ENCODE measurements at places on chromosomes 2 and 18.

GRCh38 chr2:45769056-45769455 is 117.6 kb downstream of the PRKCE start:
- DNase-seq, result no peak

GRCh38 chr2:195535911-195536522 is 121.0 kb upstream of the SLC39A10 start:
- DNase-seq, result peak; percentile 78

DNA sequence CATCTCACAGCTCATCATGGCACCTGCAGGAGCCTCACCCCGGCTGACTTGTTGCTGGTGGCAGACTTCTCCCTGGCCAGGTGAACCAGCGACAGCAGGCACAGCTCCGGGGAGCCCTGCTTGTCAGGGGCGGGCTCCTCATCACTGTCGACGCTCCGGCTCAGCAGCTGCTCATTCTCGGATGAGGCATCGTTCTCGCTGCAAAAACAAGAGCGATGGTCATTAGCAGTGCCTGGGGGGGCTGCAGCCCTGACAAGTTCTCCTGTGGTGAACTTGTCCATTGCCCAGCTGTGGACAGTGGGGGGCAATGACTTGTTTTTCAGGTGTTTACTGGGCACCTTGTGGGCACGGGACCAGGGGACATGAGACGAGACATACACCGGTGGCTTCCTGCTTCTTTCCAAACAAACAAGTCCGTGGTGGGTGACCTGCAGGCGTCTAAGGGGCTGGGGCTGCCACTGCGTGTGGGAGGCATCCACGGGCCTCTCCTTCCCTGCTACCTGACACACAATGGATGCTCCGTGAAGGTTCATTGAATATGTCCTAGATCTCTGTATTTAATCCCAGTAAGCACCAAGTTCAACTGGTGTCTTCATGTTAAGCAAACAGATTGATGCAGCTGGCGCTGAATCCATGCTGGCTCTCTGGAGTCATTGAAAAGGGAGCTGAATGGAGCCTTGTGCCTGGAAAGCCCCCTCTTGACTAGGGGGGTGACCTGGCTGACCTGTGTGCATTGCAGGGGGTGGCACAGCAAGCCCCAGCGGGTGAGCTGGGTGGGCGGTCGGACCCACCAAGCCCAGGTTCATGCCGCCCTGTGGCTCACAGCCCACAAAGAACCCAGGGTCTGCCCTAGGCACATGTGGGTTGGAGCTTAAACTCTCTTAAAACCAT is 81.0 kb downstream of the EDAR start:
- no peak for DNase-seq

- DNase-seq, result no peak
These were observed 130.8 kb downstream of the NCKAP5 start for GRCh38 chr2:133437492-133437891.

- no peak for DNase-seq
These were observed 42.6 kb downstream of the CYRIA start for GRCh38 chr2:16623031-16623430.

- no peak for DNase-seq
These were observed 64.7 kb upstream of the MGAT5 start for GRCh38 chr2:134189009-134189720.

GRCh38 chr2:237682151-237682550 is 54.8 kb downstream of the LRRFIP1 start:
- no peak for DNase-seq

- DNase-seq, result no peak
These were observed 79.5 kb upstream of the OTOF start for GRCh38 chr2:26557244-26557925.

DNA sequence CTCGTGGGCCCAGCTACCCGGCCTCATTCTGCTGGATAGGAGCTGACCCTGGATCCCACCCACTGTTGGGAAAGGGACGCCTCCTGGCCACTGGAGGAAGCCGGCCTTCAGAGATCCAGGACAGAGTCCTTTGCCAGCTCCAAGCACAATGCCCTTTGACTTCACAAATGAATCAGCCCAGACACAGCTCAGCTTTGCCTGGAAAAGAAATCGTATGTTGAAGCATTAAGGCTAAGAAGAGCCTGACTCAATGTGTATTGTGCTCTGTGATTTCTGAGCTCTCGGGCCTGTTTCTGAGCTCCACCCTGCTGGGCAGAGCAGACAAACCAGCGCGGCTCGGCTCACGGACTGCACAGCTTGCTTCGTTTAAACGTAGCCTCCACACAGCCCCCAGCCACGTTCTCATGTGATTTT is 162.9 kb upstream of the APCDD1 start:
- no peak for DNase-seq

DNA sequence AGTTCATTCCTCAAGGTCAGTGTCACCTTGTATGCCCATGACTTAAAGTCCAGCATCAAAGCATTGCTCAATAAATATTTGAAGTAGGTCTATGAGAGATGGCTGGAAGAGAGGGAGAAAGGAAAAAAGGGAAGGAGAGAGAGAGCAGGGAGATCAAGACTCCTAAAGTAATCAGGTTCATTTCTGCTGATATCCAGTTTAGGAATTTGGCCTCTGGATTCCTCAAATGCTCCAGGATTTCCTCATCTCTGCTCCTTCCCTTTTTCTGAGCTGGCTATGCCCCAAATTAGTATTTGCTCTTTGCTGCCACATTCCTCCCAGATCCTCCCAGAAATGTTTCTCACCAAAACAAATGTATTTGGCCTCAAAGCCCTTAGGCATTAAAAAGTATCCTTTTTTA is 739.4 kb upstream of the CHAC2 start:
- DNase-seq, result no peak

GRCh38 chr2:12725233-12726187 is 8.8 kb downstream of the TRIB2 start:
- no peak for DNase-seq

- no peak for DNase-seq
These were observed 779.7 kb upstream of the PKDCC start for GRCh38 chr2:41267929-41268659.

- no peak for DNase-seq
These were observed 48.2 kb upstream of the BIN1 start for GRCh38 chr2:127155028-127155581.

GRCh38 chr2:44455877-44456276 is 94.1 kb downstream of the CAMKMT start:
- no peak for DNase-seq

- no peak for DNase-seq
These were observed 527.5 kb downstream of the GALR1 start for GRCh38 chr18:77777163-77777562.

- no peak for DNase-seq
These were observed 50.1 kb downstream of the CD226 start for GRCh38 chr18:69897397-69898108.

- DNase-seq, result no peak
These were observed 178.1 kb downstream of the ACOXL start for GRCh38 chr2:110910423-110910822.

DNA sequence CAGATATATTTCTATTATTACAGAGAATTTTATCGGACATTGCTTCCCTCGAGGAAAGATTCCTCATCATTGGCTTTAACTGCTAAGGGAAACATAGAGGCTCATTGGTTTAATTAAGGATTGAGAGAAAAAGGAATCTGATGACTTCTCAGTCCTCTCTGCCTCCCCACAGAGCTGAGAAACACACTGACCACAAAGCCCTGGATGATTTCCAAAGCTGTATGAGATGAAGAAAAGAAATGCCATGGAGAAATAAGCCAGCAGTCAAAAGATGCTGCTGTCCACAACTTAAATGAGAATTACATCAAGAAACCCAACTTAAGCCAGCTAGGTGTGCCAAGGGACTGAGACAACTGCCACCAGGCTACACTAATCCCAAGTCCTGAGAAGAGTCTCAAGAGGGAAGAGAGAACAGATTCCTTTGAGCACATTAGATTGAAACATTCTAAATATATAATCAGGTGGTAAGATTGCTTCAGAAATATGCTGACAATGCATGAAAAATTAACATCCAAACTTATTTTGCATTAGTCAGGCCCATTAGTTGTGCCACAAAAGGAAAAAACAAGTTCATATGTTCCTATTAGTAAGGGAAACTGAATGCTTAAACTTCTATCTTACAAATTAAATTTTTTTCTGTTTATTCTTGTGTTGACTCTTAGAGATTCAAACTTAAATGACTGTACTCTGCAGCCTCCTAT is 308.1 kb upstream of the CYRIA start:
- no peak for DNase-seq

DNA sequence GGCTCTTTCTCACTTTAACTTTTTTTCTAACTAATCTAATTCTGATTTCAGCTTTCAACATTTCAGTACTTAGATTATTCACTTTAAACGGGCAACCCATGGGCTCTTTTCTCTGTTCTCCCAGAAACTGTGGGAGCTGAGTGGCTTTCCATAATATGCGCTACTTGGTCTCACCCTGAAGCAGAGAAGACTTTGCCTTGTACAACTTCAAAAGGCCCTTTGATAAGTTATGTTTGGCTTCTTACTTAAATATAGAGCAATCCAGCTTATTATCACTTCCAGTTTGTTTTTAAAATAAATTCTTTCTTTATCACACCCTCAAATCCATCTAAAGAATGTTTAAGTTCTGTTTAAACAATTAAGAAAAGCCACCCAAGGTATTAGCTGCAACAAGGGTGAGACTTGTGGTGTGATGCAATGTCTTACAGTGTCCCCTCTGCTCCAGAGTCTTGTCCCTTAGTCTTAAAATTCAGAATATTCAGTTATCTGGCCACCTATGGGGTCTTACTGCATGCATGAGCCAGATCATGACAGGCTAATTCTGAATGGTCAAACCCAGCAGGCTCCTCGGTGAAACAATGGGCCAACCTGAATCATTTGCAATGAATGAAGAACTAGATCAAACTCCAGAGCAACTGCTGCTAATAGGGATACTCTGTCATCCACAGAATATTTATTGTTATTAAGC is 38.8 kb downstream of the GCG start:
- DNase-seq, result no peak

DNA sequence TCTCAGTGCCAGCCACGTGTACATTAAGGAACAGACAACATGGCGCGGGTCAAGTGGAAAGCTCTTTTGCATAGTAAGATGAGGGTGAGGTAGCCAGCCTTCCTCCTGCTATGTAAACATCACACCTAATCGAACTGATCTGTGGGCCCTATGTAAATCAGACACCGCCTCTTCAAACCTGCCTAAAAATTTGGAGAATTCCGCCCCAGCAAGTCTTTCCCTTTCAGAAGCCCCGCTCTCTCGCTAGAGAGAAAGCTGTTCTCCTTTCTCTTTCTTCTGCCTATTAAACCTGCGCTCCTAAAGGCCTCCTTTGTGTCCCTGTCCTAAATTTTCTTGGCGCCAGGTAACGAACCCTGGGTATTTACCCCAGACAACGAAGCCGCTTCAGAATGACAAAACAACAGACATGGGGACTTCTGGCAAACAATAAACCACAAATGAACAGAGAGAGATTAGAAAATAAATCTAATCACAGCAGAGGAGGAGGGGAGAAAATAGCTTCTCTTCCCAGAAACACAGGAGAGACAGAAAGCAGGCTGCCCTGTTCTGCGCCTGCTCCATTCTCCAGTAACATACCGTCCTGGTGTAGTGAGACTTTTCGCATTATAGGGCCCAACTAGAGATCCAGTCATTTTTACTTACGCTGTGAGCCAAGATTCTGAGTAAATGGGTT is 31.9 kb upstream of the CYP1B1 start:
- DNase-seq, result no peak

DNA sequence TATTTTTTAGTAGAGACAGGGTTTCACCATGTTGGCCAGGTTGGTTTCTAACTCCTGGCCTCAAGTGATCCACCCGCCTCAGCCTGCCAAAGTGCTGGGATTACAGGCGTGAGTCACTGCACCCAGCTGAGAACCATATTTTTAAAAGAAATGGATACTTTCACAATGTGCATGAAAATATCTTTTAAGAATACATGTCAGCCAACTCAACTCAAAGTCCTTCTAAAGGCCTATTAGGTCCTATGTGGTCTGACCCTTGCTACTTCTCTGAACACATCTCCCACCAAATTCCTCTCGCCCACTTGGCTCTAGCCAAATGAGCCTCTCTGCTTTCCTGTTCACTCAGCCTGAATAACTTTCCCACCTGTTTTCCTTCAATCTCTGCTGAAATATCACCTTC is 119.6 kb downstream of the MTX2 start:
- no peak for DNase-seq

- DNase-seq, result no peak
These were observed 34.5 kb upstream of the METAP1D start for GRCh38 chr2:171965238-171965637.

DNA sequence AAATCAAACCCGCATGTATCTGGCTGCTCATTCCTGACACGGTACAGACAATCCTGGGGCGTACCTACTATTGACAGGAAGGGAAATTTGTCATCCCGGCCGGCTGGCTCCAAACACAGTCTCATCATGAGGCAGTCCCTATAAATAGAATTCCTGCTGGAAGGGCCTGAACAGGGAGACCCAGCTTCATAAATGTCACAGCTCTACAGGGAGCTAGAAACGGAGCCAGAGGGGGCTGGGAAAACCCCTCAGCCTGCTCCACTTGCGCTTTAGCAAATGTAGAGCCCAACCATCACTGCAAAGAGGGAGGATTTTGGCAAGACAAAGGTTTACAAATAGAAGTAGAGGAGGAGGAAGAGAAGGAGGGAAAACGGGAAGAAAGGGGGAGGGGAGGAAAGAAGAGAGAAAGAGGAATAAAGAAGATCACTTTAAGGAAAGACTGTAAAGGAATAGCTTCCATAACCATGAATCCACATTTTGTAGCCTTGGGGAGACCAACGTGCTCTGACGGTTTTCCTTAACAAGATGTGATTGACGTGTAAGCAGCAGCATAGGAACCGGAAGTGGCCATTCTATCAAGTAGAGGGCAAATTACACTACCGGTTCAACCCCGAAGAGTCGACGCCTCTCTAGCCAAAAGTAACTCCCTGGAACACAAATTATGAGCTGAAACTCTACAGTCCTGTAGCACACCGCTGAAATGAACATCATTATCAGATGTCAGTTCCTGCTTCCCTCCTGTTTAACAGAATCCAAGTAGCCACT is 56.8 kb upstream of the TTN start:
- DNase-seq, result no peak

DNA sequence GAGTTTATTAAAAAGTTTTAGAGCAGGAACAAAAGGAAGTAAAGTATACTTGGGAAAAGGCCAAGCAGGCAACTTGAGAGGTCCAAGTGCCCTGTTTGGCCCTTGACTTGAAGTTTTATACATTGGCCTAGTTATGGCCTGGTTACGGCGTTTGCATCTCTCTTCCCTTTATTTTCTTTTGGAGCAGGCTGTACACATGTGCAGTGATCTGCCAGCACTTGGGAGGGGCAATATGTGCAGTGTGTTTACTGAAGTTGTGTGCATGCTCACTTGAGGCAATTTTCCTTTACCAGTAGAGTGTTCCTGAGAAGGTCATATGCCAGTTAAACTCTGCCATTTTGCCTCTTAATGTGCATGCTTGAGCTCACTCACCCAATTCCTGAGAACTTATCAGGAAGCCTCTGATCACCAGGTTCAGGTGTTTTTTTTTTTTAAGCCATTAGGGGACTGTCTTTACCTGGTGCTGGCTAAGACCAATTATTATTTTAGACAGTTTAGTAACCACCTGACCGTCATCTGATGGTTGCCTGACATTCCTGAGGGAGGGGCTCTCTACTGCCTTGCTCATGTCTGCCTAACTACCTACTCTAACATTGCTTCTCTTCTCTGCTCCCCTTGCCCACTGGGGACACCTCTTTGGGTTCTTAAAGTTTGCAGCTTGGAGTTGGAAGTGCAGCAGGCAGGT is 48.0 kb downstream of the SCN2A start:
- DNase-seq, result no peak

Measured in stimulated activated CD8-positive, alpha-beta memory T cell treated with anti-CD3 and anti-CD28 coated beads, Interleukin-4, amount 100 ng/mL, for 48 hours (primary cell).